ENCODE measurements at places on chromosomes 5 and 9.
A peak's percentile ranks its signal among the peaks of the same experiment; 100 is the strongest.

GRCh38 chr5:115360046-115360685 lies 63.7 kb upstream of the CCDC112 start:
- no peak for DNase-seq

DNA sequence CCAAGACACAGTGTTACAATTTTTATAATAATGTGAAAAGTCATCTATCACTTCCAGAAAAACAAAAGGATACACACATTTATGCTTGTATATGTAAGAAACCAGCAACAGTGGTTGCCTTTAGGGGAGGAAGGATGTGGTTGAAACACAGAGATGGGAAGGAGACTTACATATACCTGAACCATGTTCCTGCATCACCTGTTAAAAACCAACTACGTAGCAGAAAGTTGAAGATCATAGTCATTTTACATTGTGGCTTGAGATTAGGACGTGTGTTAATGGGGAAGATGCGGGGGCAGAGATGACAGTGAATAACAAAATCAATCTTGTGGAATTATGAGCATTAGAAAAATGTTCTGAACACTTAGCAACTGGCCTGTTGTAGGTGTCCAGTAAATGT lies 307.3 kb downstream of the MLLT3 start:
- DNase-seq, result no peak

DNA sequence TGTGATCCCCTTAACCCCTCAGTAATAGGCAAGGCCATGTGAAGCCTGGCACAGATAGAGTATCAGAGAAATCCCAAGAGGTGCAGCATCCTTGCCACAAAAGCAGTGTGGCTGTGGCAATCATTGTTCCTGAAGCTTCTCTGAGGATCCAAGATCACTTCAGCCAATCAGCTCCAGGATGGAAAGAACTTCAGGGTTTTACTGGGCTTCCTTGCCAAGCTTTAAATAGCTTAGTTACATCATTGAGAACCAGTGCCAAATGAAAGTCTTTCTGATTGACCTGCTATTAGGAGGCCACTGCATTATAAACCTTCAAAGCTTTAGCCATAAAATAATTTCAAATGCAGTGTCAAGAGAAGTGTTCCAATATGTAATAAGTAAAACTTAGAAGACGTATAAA lies 430.6 kb downstream of the PIK3R1 start:
- no peak for DNase-seq

GRCh38 chr5:176391479-176391878 lies 2.9 kb downstream of the HIGD2A start:
- no peak for DNase-seq

- no peak for DNase-seq
These were observed 57.9 kb downstream of the TGFBR1 start for GRCh38 chr9:99162759-99163364.

DNA sequence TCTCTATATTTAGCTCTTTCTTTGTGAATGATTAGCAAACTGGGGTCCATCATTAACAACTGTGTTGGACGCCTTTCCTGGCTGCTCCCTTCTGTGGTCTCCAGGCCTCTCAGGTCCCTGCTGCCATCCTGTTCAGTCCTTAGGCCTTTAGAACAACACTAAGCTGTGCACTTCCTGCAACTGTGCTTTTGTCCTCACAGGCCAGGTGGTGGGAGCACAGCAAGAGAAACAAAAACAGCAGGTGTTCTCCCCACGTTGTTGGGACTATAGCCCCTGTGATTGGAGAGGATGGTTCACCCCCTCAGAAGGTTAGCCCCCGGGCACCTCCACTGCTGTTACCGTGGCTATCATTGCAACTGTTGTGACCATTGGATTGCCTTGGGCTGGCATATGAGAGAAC lies 41.7 kb upstream of the CLINT1 start:
- no peak for DNase-seq

DNA sequence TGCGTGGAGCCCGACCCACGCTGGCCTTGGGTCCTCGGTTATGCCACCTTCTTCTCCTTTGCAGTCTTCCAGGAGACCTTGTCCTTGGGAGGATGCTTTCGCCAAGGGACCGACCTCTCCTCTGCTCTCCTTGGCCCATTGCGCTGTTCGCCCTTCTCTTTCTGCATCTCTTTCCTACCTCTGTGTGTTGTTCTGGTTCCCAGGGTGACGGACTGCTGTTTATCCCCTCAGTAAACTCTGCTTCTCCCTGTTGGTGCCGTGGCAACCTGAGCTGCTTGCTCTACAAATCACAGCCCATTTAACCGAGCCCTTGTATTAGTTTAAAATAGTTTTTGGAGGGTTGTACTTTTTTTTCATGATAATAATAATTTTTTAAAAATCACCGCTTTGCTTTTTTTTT lies 97.9 kb downstream of the DAPK1 start:
- no peak for DNase-seq

- peak; percentile 3 for DNase-seq
These were observed 175.0 kb upstream of the ISL1 start for GRCh38 chr5:51208296-51208695.
